CD14-positive monocyte (primary cell): ENCODE measurements at places on chromosomes 7 and 10.
A peak's percentile ranks its signal among the peaks of the same experiment; 100 is the strongest.

GRCh38 chr10:10657139-10657760, 360.4 kb upstream of the CELF2 start:
- DNase-seq: no peak

DNA sequence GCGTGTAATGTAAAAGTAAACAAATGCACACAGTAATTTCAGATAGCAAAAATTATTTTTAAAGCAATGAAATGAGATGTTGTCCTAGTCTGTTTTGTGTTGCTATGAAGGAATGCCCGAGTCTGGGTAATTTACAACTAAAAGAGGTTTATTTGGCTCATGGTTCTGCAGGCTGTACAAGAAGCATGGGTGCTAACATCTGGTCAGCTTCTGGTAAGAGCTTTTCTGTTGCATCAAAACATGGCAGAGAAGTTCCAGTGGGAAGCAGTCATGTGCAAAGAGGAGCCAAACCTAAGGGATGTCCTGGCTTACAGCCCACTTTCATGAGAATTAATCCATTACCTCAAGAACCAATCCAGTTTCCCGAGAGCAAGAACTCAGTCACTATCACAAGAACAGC, 62.9 kb upstream of the MNX1 start:
- DNase-seq: no peak

- peak; percentile 85 for DNase-seq
These were observed at the start of gene VDAC2 for GRCh38 chr10:75210282-75211006. TSS of gene VDAC2 (plus strand) at chr10:75210796. CDS start at chr10:75211159, 363 bp downstream.

- no peak for DNase-seq
These were observed 192.8 kb upstream of the AGK start for GRCh38 chr7:141358386-141358785.

DNA sequence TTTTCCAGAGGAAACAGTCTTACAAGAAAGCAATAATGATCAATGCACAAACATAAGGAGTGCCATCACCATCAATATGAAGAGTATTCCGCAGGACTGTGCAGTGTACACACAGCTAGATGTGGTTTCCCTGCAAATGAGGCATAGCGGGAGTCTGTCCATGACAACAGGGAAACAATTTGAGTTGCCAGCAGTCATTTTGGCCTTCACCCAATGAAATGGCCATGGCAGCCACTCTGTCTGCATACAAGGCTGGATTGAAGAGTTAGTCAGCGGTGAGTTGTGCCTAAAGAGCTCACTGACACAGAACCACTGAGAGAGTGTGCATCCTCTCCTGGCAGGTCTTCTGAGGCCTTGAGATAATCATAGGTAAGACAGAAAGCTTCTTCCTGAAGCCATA, 303.3 kb downstream of the IPMK start:
- DNase-seq: no peak
